Globus pallidus (tissue), 1 donor: ENCODE measurements at places on chromosomes 3 and 15.

DNA sequence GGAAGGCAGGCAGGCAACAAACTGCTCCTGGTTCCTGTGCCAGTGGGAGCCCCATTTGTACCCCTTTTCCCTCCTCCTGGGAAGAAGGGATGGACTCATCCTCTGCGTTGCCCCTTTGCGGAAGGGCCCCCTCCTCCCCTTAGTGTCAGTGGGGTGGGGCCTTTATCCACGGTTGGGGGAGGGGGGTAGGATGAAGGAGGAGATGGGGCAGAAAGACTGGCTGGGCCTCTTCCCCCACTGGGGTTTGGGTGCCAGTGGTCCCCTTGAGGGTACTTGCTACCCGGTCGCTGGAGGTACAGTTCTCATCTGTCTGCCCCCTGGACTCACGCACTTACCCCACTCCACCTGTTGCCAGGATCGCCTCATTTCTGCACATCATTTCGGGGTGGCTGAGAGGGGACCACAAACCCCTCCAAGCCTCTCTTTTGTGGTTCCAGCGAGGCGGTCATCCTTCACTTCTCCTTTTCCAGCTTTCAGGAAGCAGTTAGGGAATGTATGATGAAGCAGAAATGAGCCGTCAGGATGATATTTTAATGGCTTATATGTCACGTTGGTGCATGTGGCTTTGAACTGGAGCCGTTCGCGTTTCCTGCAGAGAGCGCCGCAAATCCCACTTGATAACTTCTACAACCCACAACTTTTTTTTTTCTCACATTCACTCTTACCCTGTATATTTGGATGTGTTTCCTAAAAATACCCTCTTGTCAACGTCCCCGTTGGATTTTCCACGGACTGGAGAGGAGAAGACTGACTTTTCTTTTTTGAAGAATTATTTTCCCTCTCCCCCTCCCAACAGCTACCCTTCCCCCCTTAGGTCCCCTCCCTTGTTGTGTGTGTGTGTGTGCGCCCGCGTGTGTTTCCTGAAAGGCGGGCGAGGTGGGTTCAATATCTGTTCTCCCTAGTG, at the start of gene ZIC4:
Gene ZIC4, minus strand, starts transcription at position 516 of the 904 bp plus-strand sequence. CDS start 3,746 bp downstream, outside the sequence.
- no peak for DNase-seq

DNA sequence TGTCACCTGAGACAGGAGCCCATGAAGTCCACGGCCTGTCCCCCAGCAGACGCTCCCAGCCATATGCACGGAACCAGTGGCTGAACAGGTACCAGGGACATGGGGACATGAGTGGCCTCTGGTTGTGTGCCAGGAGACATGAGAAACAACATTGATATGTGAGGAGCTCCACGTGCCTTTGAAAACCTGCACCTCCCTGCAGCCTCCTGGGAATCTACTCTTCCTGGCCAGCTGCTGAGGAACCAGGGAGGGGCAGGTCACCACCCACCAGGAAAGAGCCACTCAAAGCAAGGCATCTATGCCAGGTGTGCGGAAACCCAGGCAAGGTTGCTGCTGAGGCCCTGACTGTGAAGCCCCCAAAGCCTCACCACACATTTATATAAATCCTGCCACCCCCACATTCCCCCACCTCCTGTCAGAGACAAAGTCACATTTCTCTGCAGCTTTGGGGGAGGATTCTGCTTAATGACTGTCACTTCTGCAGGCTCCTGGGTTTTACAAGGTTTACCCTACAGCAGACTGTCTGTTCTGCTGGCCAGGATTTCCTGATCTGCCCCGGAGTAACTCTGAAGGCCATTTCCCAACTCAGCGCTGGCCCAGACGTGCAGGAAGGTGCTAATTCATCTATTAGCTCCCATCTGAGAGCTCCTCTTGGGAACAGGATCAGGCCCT, 110.8 kb downstream of the ADCY5 start:
- no peak for DNase-seq

GRCh38 chr3:64138046-64138445, 87.2 kb downstream of the PRICKLE2 start:
- DNase-seq, result no peak

- no peak for DNase-seq
These were observed 69.3 kb downstream of the SMAD6 start for GRCh38 chr15:66771351-66771650.

DNA sequence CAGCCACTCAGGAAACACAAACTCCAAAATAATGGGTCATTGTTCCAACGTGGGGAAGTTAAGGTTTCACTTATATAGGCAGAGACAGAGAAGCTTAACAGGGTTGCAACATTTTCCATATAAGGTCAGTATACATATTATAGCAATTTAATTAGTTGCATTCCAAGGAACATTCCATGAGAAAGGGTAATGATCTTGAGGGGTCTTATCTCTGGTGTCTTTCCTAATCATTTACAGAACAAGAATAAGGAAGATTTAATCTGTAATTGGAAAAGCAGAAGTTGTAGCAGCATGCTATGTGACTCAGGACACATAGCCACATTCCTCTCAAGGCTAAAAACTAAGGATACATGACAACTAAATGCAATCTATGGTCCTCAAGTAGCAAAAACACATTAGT, 4.9 kb downstream of the MNS1 start:
- DNase-seq, result no peak

- DNase-seq, result no peak
These were observed 13.8 kb upstream of the STARD5 start for GRCh38 chr15:81337713-81338157.

DNA sequence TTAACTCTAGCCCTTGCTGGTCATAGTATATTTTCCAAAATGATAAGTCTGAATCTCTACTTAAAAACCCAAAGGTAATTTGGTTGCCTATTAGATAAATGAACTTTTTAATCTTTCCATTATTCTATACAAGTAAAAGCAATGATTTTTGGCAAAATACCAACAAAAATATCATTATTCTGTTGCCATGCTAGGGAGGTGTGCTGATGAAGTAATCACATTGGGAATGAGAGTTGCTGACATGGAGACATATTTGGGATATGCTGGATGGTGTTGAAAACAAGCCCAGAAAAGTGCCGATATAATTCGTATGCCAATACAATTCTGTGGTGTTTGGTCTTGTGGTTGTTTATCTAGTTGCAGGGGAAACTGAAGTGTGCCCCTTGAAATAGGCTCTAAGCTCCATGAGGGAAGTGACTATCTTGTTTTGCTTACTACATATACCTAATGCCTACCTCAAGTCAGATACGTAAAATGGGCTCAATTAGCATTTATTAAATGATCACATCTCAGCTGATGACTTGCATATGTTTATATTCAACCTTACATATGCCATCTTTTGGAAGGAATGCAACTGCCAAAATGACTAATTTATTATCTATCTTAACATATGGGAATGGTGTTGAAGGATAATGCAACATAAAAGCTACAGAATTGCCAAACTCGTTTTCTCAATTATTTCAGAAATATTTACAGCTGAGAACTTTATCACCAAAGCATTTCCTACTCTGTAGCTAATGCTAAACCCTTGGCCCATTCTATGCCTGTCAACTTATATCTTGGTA, 5.8 kb downstream of the TOPBP1 start:
- no peak for DNase-seq

DNA sequence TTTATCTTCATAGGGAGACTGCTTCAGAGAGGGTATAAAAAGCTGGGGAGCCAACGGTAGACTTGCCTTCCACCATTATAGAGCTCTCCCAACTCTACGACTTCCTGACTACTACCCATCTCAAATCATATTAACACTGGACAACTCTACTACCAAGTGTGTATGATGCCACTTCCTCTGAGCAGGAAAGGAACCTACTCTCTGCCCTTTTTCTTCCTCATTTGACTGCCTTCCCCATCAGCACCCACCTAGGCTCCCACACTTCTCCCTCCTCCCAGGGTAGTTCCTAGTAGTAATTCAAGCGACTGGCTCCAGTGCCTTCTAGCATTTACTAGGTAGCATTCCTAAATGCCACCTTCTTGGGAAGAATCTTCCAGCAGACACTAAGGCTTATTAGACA, 24.5 kb upstream of the TBL1XR1 start:
- no peak for DNase-seq

DNA sequence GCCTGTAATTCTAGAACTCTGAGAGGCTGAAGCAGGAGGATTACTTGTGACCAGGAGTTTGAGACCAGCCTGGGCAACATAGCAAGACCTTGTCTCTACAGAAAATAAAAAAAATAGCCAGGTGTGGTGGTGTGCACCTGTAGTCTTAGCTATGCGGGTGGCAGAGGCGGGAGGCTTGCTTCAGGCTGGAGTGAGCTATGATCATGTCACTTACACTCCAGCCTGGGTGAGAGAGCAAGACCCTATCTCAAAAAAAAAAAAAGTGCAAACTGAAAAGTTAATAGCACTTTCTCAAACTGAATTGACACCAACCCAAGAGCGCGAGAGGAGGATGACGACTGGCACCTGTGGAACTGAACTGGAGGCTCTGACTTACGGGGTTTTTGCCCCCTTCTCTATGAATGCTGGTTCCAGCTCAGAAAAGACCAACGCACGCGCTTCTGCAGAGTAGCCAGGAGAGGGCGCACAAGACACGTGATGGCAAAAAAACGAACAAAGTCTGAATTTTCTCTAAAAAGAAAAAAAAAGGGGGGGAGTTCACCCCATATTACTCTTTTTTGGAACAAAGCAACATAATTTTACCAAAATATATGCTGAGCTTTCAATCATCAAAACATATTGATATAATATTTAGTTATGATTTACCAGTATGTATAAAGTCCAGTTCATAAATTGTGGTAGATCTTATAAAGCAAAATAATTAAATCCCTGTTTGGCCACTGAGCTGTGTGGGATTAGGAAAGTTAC, 23.7 kb downstream of the CFAP92 start:
- peak; percentile 22 for DNase-seq

- no peak for DNase-seq
These were observed 163.4 kb upstream of the RAP2B start for GRCh38 chr3:152998591-152998990.

GRCh38 chr3:65230261-65231139, 542.7 kb upstream of the ADAMTS9 start:
- no peak for DNase-seq

DNA sequence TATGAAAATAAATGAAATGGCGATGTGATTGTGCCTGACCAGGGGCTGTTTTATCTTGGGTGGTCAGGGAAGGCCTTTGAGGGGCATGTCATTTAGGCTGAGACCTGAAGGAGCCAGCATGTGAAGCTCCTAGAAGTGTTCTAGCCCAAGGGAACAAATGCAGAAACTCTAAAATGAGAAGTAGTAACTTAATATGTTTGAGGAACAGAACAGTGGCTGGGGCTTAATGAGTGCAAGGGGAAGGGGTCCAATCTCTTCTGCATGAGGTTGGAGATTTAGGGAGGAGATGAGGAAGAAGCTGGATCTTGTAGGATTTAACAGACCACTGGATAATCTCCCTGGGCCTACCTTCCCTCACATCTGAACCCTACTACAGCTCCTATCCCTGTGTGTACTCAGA, 110.5 kb downstream of the AKAP13 start:
- no peak for DNase-seq

DNA sequence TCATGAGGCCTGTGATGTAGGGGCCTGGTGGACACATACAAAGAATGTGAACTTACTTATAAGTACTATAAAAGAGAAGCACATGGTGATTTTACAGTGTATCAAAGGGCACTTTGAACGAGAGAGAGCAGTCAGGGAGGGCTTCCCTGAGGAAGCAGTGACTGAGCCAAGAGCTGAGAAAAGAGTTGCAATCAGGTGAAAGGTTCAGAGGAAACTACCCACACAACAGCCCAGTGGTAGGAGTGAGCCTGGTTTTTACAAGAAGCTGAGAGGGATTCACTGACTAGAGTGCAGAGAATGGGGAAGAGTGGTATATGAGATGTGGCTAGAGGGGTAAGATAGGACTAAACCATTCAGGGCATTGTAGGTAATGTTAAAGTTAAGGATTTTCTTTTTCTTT, 57.1 kb downstream of the CALML4 start:
- no peak for DNase-seq

DNA sequence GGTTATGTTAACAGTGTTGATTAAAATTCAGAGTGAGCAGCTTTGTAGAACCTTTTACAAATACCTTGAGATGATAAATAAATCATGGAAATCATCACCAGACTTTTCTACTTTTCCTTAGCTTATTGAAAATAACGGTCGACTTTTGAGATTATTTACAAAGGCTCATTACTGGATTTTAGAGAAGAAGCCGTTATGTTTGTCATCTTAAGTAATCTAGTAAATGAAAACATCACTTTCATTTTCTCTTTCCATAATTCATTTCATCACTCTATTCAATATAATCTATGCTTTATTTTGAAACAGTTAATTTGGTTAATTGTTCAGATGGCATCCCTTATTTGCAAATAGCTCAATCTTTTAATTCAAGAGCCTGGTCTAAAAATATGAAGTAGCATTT, 3.6 kb downstream of the PLCL2 start:
- no peak for DNase-seq

GRCh38 chr3:41522612-41523011, 323.3 kb downstream of the CTNNB1 start:
- DNase-seq, result no peak

- DNase-seq, result no peak
These were observed 1.8 kb downstream of the PRKCD start for GRCh38 chr3:53162672-53163443.

- no peak for DNase-seq
These were observed 111.7 kb downstream of the FOXB1 start for GRCh38 chr15:60115579-60116380.

DNA sequence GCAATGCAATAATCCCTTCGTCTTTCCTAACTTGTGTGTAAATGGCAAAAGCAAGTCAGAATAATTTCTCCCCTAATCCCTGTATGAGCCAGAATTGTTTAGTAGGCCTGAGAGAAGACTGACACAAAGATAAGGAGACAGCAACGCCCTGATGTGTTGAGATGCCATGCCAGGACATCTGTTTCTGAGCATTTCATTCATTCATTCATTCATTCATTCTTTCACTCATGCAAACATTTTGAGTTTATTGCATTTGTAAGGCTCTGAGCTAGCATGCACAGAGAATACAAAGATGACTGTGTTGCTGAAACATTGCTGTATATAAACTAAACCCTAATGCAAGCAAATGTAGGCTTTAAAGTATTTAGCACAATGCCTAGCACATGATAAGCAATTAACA, 127.4 kb downstream of the TMCC1 start:
- DNase-seq, result no peak

GRCh38 chr3:10550705-10551104, 45.3 kb upstream of the ATP2B2 start:
- DNase-seq, result no peak

DNA sequence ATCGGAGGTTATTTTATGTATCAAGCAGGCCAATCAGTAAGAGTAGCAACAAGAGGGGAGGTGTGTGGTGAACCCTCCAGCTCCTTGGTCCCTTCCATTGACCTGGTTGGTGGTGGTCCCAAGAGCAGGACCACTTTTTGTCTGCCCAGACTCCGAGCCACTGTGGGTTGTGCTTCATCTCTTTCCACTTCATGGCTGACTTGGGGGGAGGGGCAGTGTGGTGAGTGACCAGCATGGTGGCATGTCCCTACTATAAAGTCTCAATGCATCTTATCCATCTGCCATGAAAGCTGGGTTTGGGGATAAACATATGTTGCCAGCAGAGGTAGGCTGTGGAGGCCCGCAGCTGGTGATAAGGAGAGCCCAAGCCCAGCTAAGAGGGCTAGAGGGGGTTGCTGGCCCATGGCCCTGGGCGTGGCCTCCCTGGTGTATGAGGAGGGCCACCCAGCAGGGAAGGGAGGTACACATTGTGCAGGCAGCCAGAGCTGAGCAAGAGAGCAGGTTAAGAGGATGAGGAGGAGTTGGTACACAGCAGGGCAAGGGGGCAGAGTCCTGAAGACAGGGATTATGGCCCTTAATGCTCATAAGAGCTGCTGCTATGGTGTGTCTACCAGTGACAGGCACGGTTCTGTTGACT, 7.0 kb downstream of the AEN start:
- DNase-seq, result no peak

GRCh38 chr15:84878504-84878903, 6.0 kb upstream of the SLC28A1 start:
- DNase-seq, result peak; percentile 63

- no peak for DNase-seq
These were observed 670 bp upstream of the ATP13A3 start for GRCh38 chr3:194487289-194488054.
